ENCODE measurements at places on chromosomes 6 and 20.

DNA sequence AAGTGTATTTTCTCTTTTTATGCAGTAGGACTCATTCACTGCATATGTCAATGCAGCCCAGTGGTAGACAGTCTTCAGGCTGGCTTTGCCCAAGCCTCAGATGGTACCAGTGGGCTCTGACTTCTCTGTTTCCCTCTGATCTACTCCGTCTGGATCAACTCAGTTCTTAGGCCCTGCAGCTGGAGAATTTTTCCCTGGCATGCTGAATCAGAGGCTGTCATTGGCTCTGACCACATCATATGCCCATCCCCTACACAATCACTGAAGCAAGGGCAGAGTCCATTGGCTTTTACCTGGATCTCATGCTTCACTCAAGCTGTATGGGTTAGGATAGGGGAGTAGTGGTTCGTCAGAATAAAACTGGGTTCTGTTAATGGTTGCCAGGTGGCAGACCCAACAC lies 57.8 kb downstream of the KIZ start:
- no peak for DNase-seq

GRCh38 chr6:105058316-105058715 lies 101.4 kb downstream of the LIN28B start:
- no peak for DNase-seq

- no peak for DNase-seq
These were observed 37.0 kb downstream of the BAK1 start for GRCh38 chr6:33543116-33543515.

DNA sequence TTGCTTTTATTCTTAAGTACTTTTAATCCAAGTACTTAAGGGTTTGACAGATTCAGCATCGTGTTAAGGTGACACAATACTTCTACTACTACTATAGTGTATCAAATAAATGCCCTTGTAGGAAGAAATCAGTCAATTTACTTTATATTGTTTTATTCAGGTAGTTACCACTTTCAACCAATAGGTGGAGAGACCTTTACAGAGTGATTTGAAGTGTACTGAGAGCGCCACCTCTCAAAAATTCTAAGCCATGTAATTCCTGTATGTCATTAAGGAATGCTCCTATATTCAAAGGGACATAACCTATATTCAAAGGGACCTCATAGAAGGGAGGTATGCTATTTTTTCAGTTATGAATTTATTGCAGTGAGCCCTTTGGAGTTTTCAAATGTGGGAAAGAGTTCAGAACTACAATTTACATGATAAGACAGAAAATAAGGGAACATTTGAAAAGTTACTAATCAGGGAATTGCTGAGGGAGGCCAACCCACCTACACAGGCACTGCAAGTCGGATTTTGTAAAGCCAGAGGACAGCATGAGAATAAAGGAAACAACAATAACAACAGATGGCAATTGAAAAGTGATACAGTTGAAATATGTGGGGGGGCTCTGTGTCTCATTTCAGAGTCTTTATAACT lies 955.6 kb downstream of the TBC1D32 start:
- no peak for DNase-seq

- no peak for DNase-seq
These were observed 112.1 kb downstream of the TOX2 start for GRCh38 chr20:44026647-44027342.

DNA sequence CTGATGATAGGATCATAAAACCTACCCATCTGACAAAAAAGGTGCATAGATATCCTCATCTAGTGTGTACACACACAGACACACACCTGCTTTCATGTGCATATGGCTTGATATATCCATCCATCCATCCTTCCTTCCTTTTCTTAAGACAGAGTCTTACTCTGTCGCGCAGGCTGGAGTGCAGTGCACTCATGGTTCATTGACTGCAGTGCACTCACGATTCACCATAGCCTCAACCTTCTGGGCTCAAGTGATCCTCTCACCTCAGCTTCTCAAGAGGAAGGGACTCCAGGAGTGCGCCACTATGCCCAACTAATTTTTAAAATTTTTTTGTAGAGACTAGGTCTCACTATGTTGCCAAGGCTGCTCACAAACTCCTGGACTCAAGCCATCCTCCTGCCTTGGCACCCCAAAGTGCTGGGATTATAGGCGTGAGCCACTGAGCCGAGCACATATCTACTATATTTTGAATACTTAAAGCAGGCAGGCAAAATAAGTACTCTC lies 27.1 kb downstream of the ADNP start:
- DNase-seq = no peak

- no peak for DNase-seq
These were observed 49.8 kb upstream of the ADTRP start for GRCh38 chr6:11828262-11828870.

DNA sequence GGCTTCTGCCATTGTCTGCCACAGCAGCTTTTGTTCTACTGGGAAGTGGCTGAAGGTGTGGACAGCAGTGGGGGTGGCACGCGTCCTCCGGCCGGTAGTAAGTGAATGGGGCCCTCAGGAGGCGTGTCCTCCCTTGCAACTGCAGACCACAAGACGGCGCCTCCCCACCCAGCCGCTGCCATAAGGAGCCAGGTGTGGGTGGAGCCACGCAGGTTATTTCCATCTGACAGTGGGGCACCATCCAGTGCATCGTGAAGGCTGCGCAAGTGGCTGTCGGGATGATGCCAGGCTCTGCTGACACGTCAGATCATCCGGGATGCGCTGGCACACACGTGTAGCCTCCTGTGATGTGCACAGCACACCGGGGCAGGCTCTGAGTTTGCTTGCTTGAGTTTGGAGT lies 379.7 kb downstream of the CDH4 start:
- no peak for DNase-seq

Data from activated naive CD4-positive, alpha-beta T cell treated with anti-CD3 and anti-CD28 coated beads, Interleukin-2, amount 50 U/mL, for 16 hours (primary cell).